ENCODE measurements at places on chromosomes 7 and 10. TPM values are rescaled to one million over a fixed set of nuclear protein-coding genes. Genes with fewer than 3 reads are reported as not detected.

- DNase-seq = no peak
These were observed 597 bp downstream of the APBB1IP start for GRCh38 chr10:26438534-26439341.

- DNase-seq = no peak
These were observed 69.3 kb downstream of the ABRAXAS2 start for GRCh38 chr10:124870854-124871425.

Gene FEZF1
- not detected for total RNA-seq

Gene ASZ1
- not detected for total RNA-seq

Gene C1QL3
- total RNA-seq = 0.33 TPM

Measured in dermis blood vessel endothelial cell (primary cell).